GM03348 (cell line): ENCODE measurements at places on chromosomes 4 and X.
A peak's percentile ranks its signal among the peaks of the same experiment; 100 is the strongest.

GRCh38 chr4:37732526-37733186 lies 46.5 kb upstream of the RELL1 start:
- no peak for DNase-seq

DNA sequence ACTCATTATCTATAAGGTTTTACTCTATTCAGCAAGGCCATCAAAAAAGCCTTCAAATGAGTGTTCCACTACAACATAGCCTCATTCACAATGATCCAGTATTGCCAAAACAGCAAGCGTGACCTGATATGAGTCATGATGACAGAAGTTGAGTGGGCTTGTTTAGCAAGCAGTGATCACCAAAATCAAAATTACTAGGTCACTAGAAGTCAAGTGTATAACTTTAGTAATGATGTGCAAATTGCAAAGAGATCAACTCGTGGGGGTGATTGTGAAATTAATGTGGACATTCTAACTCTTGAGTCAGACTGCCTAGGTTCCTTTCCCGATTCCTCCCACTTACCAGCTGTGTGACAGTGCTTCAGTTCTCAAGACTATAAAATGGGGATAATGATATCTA lies 124.5 kb downstream of the CHM start:
- peak; percentile 7 for DNase-seq

- peak; percentile 57 for DNase-seq
Measured at GRCh38 chrX:101415180-101416145, 7.4 kb downstream of the HNRNPH2 start.

DNA sequence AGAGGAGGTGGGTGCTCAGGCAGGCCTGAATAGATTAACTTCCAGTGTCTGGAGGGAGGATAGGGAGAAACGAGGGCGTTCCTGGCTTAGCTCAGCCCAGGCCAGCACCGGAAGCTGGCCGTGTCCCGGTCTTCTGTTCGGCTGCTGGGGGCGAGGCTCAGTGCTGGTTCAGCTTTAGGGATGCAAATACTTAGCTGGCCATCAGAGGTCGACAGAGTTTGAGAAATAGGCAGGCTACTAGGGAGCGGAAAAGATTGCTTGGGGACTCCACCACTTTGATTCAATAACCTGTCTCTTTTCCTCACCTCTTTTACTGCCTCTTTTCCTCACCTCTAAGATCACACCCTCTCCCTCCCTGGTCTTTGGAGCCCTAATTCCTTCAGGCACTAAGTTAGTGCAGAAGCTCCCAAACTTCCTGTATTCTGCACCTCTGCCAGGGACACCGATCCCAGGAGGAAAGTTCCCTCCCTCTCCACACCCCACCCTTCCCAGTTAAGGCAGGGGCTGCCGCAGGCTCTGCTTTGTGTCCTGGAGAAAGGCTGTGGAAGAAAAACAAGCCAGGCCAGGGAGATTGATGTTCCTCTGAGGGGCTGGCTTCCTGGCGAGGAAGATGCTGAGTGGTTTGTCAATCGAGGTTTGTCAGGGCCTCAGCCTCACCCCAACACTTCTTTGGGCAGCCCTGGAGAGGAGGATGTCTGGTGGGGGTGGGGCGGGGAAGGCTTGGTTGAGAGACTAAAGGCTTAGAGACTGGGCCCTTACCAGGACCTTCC lies 6.0 kb upstream of the EFNB1 start:
- peak; percentile 54 for DNase-seq

- DNase-seq: peak; percentile 50
Measured at GRCh38 chr4:139873111-139873860, 207.7 kb downstream of the MGST2 start.

- DNase-seq: no peak
Measured at GRCh38 chr4:2138846-2139500, 79.8 kb downstream of the NAT8L start.

DNA sequence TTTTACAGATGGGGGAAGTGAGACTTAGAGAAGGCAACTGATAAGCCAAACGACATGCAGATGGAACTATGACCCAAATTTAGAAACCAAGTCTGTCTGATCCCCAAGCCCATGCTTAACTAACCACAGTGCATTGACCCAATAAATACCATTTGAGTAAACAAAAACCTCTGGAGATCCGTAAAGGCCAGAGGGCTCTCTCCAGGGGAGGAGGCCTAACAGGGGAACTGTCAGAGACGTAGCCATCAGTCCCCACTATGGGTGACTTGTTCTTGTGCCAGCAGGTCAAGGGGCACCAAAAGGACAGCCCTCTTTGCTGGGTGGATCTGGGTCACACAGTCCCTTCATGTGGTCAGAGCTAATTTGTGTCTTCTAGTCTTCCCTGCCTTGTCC lies 420.2 kb downstream of the BCOR start:
- no peak for DNase-seq

- DNase-seq: peak; percentile 18
Measured at GRCh38 chrX:47644557-47645091, 5.7 kb downstream of the ELK1 start.

DNA sequence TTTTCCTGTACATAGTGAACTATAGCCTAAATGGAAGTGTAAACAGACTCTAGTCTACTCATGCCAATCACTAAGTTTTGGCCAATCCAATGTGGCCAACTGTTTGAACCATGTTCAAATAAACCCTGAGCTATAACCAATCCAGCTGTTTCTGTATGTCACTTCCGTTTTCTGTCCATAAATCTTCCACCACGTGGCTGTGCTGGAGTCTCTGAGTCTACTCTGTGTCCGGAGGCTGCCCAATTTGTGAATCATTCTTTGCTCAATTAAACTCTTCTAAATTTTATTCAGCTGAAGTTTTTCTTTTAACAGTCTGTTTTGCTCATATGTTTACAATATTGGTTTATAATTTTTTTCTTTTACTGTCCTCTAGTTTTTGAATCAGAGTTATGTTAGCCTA lies 112.3 kb upstream of the BANK1 start:
- no peak for DNase-seq

GRCh38 chr4:155491336-155492120 lies 114.8 kb upstream of the MAP9 start:
- no peak for DNase-seq

- DNase-seq: no peak
Measured at GRCh38 chrX:41761702-41762101, 37.7 kb downstream of the GPR82 start.

GRCh38 chr4:55742655-55743202 lies 76.9 kb upstream of the EXOC1L start:
- no peak for DNase-seq

DNA sequence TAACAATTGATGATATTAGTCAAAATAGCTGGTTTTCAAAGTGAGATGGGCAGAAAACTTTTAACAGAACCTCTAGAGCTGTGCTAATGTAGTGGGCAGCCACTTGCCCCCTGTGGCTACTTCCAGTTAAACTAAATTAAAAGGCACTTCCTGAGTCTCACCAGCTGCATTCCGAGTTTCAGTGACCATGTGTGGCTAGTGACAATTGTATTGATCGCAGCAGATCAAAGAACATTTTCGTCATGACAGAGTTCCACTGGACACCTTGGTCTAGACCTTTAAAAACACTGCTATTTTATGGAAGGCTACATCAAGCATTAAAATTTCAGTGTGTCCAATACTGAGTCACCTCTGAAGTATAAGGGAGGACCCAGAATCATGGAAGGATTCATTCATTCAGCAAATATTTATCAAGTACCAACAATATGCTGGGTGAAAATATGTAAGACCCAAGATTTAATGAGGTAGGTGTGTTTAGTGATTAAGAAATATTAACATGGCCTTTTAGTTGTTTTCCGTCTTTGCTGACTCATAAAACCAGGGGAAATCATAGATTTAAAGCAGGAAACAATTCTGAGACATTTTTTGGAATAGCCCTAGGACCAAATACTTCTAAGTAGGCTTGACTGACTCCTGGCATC lies 5.1 kb upstream of the FAT1 start:
- DNase-seq: peak; percentile 49

DNA sequence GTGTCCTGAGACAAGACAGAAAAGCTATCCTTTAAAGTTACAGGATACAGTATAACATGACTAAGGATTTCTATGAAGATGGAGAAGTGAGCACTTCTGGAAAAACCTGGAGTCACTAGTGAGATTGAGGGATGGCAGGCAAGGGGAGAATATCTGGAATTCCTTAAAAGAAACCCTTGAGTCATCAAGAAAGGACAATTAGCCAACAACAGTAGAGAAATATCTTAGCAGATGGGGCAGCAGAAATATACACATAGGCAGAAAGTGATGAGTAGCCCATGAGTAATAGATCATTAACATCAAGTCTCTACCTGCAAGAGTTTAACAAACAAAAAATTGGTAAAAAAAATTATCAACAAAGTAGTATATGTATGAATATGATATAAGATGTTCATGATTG lies 858.8 kb upstream of the FRG1 start:
- DNase-seq: peak; percentile 14

GRCh38 chr4:153750197-153750817 lies 9.5 kb downstream of the RNF175 start:
- DNase-seq: peak; percentile 68

GRCh38 chr4:123170843-123171242 lies 225.8 kb upstream of the SPRY1 start:
- DNase-seq: no peak

- DNase-seq: no peak
Measured at GRCh38 chr4:2078584-2078983, 19.5 kb downstream of the NAT8L start.

- DNase-seq: no peak
Measured at GRCh38 chr4:38223306-38223705, 263.1 kb downstream of the PTTG2 start.
